ENCODE measurements at places on chromosomes 11 and 22.

DNA sequence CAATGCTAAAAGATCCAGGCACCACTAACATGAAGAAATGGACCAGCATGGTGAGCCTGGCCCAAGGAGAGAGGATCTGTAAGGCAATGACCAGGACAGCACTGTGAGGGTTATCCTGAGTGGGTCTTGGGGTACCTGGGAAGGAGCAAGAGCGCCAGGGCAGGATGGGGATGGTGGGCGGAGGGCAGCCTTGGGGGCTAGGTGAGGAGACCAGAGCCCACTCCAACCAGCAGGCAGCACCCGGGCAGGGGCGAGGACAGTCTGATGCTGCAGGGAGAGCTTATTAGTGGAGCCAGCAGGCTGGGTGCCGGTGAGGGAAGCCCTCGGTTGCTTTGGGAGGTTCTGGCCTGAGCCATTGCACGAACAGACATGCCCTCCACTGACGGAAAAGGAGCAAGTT lies 10.7 kb upstream of the NAP1L4 start:
- no peak for DNase-seq

GRCh38 chr11:115462004-115462541 lies 42.1 kb downstream of the CADM1 start:
- DNase-seq: no peak

DNA sequence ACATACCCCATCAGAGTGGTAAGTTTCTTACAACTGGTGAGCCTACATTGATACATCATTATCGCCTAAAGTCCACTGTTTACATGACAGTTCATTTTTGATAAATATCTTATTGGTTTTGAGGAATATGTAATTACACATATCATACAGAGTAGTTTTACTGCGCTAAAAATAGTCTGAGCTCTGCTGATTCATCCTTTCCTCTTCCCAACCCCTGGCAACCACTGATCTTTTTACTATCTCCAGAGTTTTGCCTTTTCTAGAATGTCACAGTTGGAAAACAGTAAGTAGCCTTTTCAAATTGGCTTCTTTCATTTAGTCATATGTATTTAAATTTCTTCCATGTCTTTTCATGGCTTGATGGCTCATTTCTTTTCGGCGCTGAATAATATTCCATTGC lies 112.8 kb downstream of the LARGE1 start:
- no peak for DNase-seq

- peak; percentile 4 for DNase-seq
Measured at GRCh38 chr22:30968015-30968923, at the start of gene MORC2. MORC2 (minus strand) TSS chr22:30968774; CDS start chr22:30967889, 885 bp downstream.

- no peak for DNase-seq
Measured at GRCh38 chr22:24039046-24039445, 27.9 kb downstream of the CABIN1 start.

GRCh38 chr11:131696690-131697089 lies 326.3 kb downstream of the NTM start:
- no peak for DNase-seq

Measured in fibroblast of skin of left quadriceps (primary cell).